ENCODE measurements at places on chromosomes 1 and 21. TPM values are rescaled to one million over a fixed set of nuclear protein-coding genes. Genes with fewer than 3 reads are reported as not detected.

The SERPINC1 gene
- total RNA-seq: not detected

The C1QB gene
- total RNA-seq: not detected

The PRAMEF10 gene
- not detected for total RNA-seq

The SH2D1B gene
- total RNA-seq: not detected

The LAD1 gene
- total RNA-seq: 3.6 TPM

The NMNAT2 gene
- not detected for total RNA-seq

The GCLM gene
- 146 TPM for total RNA-seq

The UTS2 gene
- total RNA-seq: not detected

The ARTN gene
- not detected for total RNA-seq

The ATAD3C gene
- total RNA-seq: not detected

The RGS4 gene
- 1.8 TPM for total RNA-seq

The EPB41 gene
- 11.8 TPM for total RNA-seq

The AADACL4 gene
- not detected for total RNA-seq

The RAB42 gene
- total RNA-seq: not detected

The C1orf116 gene
- total RNA-seq: 1.7 TPM

The UQCRHL gene
- total RNA-seq: 4.0 TPM

The OR2L5 gene
- not detected for total RNA-seq

The S100A6 gene
- total RNA-seq: 1,350 TPM
